ENCODE measurements at places on chromosomes 4 and X.

DNA sequence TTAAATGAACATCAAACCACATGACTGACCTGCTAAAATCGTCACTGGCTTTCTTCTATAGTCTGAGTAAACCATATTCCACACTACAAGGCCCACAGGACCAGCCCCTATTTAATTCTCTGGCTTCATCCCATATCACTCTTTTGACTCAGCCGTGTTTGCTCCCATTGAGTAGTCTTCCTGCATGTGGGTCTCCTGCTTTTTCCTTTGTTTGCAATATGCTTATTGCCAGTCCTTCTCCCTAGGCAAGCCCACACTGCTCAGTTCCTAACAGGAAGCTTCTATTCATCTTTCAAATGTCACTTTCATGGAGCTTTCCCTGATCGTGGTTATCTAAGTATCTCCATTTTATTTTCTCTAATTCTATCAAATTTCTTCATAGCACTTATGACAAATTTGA lies 329.6 kb downstream of the RAPGEF2 start:
- no peak for DNase-seq

DNA sequence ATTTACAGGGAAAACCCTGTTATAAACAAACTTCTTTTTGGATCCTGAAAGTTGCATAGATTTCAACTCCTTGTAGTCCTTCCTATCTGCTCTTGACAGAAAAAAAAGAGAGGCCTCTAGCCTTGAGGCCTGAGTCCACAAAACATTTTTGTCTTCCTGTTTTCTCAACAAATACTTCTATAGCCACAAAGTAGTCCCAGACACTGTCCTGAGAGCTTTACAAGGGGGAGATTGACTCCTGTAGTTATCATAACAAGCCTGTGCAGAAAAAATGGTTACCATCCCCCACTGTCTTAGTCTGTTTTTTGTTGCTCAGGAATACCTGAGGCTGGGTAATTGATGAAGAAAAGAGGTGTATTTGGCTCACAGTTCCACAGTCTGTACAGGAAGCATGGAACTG lies 35.2 kb downstream of the PCDH7 start:
- no peak for DNase-seq

GRCh38 chr4:164252286-164252685 lies 501.6 kb upstream of the SMIM31 start:
- DNase-seq, result no peak

GRCh38 chr4:67746797-67747495 lies 7.2 kb downstream of the GNRHR start:
- DNase-seq, result no peak

- DNase-seq, result no peak
Observed at GRCh38 chr4:116005806-116006088, 892.3 kb upstream of the NDST4 start.

DNA sequence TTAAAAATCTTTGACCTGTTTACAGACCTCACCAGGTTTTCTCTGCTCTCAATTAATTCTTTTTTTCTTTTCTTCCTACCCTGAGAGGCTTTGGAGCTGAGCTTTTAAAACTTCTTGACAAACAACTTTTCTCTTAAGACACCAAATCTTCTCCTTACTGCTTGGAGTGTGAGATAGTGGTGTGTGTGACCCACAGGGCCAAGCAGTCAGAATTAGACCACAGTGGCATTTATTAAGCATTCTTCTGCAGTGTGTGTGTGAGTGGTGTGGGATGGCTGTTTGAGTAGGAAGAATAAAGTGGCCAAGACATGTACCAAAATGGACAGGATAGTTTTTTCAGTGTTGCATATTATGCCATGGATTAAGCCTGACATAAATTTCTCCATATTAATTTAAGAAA lies 665.1 kb downstream of the RAPGEF2 start:
- DNase-seq, result no peak

- no peak for DNase-seq
Observed at GRCh38 chrX:153736071-153736820, 11.6 kb downstream of the ABCD1 start.

GRCh38 chrX:139739138-139739537 lies 31.2 kb upstream of the MCF2 start:
- DNase-seq, result no peak

GRCh38 chr4:36256398-36256891 lies 12.1 kb upstream of the ARAP2 start:
- DNase-seq, result no peak

DNA sequence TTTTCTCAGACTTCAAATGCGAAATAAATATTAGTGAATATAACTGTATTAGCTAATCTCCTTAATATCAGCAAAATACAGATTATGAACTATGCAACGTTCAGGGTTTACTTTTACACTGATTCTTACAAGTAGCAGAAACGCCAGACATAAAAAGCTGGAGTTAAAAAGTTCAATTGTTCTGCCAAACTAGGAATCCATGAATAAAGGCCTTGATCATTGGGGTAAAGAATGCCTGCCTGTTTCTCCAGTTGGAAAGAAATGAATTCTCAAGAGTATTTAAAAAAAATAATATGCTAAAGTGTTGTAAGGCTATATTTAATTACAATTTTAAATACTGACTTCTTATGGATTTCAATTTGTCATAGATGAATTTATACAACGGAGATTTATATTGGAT lies 612.2 kb downstream of the DMD start:
- DNase-seq, result no peak

DNA sequence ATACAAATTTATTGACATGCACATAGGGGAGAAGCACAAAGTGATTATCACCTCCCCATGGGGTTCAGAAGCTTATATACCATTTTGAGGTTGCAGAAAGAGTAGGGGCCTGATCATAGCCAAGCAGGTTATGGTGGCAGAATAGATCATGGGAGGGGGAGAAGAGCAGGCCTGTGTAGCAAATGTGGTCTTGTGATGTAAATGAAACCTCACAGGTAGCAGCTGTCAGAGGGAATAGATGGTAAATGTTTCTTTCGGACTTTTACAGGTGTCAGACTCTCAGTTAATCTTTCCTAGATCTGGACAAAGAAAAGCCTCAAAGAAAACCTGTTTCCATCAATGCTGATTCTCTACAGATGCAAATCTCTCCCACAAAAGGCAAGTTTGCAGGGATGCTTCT lies 84.4 kb downstream of the CFAP299 start:
- DNase-seq, result no peak

GRCh38 chrX:24283127-24283794 lies 30.6 kb downstream of the SUPT20HL2 start:
- DNase-seq, result no peak

DNA sequence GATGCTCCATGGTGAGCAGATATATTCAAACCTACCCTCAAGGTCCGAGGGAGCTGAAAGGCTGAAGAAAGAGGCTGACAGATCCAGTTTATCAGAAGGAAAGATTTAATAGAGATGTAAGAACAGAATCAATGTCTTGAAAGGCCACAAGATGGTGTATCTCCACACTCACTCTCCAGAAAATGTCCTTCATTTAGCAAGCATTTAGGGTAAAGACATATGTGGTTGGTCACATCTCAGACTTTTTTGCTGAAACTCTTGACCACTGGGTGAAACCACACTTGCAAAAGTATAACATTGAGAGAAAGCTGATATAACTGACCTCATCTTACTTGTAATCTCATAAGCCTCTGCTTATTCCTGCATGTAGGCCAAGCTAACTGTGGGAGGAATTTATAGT lies 745.8 kb upstream of the GALNTL6 start:
- no peak for DNase-seq

- no peak for DNase-seq
Observed at GRCh38 chrX:9765072-9765736, 443 bp downstream of the GPR143 start.

DNA sequence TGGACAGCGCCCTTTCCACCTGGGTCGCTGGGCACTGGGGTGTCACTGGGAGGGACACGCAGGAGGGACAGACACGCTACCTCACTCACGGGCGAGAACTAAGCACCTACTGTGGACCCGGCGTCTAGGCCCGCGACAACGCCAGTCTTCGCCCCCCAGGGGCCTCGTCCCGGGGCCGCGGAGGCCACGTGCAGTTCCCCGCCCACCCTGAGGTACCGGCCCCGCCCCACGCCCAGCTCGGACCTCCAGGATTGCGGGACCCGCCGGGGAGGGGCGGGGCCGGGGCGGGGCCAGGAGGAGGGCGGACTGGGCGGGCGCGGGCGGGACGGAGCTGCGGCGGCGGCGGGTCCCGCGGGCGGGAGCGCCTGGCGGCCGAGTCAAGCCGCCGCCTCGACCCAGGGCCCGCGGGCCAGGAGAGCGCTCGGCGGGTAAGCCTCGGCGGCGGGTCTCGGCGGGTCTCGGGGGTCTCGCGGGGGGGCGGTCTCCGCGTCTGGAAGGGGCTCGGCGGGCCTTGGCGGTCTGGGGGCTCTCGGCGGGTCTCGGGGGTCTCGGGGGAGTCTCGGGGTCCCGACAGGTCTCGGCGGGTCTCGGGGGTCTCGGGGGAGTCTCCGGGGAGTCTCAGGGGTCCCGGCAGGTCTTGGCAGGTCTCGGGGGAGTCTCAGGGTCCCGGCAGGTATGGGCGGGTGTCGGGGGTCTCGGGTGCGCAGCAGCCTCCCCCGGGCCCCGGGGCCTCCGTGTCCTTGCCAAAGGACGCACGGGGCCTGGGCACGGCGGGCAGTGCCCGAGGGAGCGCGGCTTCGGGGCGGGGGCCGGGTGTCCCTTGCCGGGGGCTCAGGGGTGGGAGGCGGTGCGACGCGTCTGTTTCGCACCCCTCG lies at the start of gene SH3BP2:
TSS of gene SH3BP2 (plus strand) at position 375 of the 875 bp plus-strand sequence. CDS start 27,533 bp downstream, outside the sequence.
- no peak for DNase-seq

DNA sequence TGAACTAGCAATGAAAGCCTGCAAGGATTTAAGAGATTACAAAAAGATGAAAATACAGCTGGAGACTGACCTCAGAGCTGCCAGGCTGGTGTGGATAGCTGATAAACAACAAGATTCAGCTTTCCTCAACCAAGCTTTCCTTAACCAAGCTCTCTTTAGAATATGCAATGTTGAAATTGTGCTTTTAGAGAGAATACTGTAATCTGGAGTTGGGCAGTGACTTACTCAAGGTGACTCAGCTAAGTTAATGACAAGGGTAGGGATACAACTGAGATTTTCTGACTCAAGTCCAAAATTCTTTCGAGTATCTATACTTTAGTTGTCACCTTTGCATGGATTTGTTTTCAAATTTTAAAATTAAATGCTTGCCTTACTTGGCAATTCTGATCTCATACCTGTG lies 98.0 kb downstream of the AMMECR1 start:
- DNase-seq, result no peak

DNA sequence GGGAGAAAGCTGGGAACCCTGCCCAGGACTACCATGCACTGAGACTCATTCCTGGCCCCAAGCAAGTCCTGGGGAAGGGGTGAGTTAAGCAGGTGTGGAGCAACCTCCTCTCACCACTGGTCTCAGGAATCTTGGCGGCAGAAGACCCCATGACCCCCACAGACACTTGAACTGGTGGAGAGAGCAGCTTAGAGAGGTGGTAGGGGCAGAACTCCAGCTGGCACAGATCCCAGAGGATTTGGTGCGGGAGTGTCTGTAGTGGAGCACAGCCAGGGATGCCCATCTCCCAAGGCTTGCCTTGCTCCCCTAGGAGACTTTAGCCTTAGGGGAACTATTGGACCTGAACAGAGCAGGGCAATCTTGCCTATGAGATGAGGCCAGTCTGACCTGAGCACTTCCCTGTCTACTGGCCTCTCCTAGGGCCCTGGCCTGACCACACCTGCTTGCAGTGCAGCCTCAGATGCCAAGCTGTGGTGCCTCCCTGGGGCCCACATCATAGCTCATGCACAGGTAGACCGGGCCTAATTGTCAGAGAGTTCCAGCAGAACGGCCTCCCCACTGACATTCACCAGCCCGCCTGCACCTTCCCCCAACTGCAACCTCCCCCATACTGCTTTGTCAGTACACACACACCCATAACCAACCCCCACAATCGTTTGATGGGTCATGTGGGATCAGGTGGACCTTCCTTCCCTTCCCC lies 78.0 kb downstream of the NAA11 start:
- DNase-seq, result no peak

DNA sequence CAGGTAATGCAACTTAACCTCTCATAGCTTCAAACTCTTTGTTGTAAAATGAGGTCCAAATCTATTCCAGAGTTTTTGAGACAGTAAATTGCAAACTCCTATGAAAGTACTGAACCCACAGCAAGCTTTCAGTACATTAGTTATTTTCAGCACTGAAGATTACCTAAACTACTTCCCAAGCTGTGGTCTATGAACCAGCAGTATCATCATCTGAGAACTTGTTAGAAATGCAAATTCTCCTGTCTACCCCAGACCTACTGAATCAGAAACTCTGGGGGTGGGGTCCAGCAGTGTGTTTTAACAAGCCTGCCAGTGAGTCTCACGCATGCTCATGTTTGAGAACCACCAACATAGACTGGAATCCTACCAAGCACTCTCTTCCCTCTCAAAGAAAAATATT lies 5.7 kb upstream of the CASP6 start:
- no peak for DNase-seq

DNA sequence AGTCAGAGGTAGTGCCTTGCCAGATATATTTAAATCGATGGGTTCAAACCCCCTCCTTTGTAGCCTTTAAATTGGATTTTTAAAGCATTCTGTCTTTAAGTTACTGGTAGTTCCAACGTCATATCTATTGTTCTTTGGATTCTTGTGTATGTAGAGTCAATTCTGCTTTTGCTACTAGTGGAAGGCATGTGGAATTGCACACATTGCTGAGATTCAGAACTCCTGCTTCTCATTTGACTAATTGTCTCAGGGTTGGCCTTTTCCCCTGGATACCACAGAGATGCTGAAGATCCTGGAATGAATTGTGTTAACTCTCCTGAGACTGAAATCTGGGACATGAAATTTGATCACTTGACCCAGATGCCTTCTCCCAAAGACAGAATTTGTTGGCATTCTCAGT lies 328.3 kb upstream of the RPS6KA3 start:
- no peak for DNase-seq

- no peak for DNase-seq
Observed at GRCh38 chr4:73870260-73870659, 1.1 kb downstream of the CXCL1 start.

DNA sequence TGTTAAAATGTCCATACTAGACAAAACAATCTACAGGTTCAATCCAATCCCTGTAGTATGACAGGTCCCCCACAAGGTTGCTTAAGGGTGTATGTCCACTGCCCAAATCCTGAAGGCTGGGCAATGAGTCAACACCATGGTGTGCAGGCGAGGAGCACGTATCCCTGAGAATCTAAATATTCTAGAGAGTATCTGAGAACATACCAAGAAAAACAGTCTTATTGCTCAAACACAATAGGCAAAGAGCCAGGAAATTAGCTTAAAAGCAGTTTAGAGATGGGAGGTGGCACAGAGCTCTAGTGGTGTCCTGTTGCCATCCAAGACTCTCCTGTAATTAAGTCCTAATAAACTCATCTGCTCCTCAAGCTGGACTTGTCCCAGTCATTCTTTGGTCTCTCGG lies 37.0 kb downstream of the RCHY1 start:
- no peak for DNase-seq

- peak; percentile 65 for DNase-seq
Observed at GRCh38 chr4:184475096-184475461, 729 bp upstream of the IRF2 start.

DNA sequence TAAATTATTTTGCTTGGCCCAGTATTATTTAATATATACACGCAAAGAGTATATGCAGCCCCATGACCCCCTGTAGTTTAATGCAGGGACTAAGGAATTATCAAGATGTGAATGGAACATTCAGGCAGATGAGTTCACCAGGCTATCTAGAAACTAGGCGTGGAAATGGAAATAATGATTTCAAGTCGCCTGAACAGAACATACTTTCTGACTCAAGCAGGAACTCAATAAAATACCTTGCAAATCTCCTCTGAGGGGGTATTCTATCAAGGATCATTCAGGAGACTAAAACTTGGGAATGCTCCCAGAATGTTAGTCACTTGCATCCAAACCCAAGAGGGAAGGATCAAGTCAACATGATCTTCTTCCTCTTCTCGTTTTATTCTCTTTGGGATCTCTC lies 59.6 kb upstream of the RASSF6 start:
- DNase-seq, result no peak

GRCh38 chr4:17577665-17578481 lies 875 bp downstream of the LAP3 start:
- DNase-seq, result peak; percentile 3

Measured in activated CD4-positive, alpha-beta T cell treated with anti-CD3 and anti-CD28 coated beads, Interleukin-2, amount 50 U/mL, for 24 hours (primary cell).